ENCODE measurements at places on chromosomes 1 and 21.

GRCh38 chr1:154982341-154982740 lies 803 bp upstream of the FLAD1 start:
- DNase-seq, result no peak

GRCh38 chr1:101603726-101604125 lies 366.9 kb downstream of the S1PR1 start:
- DNase-seq, result no peak

DNA sequence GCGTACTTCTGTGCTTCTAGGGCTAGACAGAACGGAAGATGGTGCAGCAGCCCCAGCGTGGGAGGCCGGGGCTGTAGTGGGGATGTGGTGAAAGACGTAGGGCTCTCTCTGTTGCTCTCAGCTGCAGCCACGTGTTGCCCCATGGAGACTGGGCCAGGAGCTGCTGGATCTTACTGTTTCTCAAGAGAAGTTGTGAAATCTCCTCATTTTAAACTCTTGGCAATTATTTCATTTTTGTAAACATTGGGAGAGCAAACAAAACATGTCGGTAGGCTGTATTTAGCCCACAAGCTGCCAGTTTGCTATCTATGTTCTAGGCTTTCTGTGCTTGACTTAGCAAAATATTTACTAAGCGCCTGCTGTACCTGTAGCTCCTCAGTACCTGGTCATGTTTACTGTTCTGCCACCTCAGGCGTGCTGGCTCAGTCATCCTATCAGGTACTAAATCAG lies 15.9 kb upstream of the ELOA start:
- peak; percentile 68 for DNase-seq

DNA sequence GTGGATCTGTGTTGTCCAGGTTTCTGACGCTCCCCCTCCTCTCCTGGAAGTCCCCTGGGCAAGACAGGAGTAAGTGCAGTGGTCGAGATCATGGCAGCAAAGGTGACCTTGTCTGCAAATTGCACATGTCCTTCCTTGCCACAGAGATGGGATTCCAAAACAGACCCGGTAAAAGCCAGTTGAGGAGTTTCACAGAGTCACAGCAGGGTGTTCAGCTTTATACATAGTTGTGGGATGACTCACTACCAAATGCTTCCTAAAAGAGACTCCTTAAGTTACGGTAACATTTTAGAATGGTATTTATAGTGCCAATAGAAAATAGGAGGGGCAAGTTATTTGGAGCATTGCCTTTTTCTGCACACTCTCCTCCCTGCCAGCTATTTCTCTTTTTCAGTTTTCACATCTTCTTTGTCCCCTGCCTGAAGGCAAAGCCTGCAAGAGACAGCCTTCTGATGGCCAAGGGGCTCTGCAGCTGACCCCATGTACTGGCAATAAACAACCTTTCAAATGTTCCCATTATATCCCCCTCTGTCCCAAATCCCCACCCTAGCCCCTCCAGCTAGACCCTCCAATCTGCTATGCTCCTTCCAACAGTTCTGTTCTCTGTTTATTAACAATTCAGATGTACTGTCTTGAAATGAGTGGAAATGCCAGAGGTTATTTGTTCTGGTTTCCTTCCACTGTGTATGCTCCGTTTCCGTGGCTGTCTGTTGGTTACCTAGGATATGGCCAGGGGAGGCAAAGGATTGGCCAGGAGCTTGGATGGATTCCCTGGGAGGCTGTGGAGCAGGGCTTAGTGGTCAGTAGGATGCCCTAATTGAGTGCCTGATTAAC lies 115.0 kb downstream of the TGFB2 start:
- DNase-seq, result no peak

GRCh38 chr1:2443277-2444137 lies 31.1 kb upstream of the PEX10 start:
- DNase-seq, result no peak

DNA sequence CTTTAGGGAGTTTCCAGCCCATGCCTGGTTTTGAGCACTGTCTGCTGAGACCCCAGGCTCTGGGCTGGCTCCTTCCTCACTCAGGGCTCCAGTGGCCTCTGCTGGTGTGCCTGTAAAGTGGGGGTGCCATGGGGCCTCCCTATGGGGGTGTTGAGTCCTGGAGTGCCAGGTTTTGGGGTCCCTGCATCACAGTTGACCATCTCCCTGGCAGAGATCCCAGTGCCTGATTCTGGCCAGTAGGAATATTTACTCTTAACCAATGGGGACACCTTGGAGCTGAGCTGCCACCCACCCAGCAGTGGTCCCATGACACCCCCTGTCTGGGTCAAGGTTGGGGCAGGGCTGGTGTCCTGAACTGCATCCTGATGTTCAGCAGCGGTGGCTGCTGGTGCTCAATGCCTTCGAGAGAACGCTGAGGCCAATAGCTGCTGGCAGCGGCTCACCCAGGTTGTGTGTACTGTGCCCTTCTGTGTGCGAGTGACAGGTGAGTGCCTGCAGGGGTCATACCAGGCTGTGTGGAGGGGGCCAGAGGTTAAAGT lies 9.6 kb upstream of the ZNF669 start:
- DNase-seq, result no peak

DNA sequence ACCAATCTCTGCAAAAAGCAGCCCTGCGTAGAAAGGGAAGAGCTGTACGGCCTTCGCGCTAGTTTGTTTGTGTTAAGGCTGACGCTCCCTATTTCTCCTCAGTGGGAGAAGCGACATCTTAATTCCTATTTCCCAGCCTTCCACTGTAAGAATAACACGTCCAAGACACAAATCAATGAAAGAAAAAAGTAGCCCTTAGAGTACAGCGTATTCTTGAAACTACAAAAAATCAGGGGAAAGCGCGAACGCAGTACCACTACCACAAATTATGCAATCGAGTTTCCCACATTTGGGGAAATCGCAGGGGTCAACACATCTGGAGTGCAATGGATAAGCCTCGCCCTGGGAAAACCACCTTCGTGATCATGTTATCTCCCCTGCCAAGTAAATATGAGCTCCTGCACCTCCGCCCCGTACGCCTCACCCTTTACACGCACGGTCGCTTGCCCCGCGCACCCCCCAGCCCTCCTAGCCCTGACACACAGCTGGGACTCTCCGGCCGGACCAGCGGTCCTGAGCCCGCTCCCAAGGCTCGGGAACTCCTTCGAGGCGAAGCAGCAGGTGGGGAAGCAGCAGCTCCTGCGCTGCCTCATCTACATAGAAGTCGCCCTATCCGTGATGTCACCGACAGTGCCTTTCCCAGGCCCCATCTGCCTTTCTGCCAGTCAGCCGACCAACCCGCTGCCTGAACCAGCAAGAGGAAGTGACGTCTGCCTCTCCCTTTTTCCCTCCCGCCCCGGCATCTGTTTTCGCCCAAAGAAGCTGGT lies 94.7 kb downstream of the PPIAL4G start:
- DNase-seq, result peak; percentile 85

DNA sequence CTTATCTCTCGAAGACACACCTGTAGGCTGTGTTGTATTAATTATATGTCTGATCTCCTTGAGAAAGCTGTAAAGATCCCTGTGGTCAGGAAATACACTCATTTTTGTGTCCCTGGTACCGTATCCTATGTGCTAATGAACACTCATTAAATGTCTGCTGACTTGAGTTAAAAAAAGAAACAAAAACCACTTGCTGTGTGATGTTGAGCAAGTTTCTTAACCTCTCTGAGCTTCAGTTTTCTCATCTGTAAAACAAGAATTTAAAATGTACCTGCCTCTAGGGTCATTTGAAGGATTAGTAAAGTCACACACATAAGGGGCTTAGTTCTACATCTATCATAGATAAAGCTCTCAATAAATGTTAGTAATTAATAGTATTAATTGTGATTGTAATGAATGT lies 91.3 kb downstream of the VWA5B1 start:
- no peak for DNase-seq

DNA sequence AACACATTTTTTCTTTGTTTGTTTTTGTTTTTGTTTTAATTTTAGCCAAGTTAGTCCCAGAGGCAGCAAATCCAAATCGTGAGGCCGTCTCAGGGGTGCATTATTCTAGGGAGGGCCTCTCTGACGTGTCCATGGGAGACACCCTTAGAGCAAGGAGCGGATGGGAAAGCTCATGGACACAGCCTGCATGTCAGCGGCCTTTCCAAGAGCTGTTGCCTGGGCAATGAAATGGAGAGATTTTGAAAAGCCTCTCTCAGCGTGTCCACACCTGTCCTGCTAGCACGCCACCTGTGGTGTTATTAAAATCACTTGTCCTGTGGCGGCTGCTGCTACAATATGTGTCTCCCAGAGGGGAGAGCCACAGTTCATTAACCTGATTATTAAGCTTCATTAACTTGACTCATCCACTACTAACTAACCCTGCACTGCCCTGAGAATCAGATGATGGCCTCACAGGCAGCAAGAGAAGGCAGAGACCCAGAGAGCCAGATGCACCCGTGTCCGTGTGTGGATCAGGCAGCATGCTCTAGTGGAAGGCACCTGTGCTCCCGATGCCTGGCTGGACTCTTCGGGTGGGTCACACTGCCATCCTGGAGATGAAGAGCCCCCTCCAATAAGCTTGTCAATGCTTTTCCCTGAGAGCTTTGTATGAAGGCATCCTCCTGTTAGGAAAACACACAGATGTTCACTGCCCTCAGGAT lies 133.3 kb downstream of the PGBD5 start:
- no peak for DNase-seq

DNA sequence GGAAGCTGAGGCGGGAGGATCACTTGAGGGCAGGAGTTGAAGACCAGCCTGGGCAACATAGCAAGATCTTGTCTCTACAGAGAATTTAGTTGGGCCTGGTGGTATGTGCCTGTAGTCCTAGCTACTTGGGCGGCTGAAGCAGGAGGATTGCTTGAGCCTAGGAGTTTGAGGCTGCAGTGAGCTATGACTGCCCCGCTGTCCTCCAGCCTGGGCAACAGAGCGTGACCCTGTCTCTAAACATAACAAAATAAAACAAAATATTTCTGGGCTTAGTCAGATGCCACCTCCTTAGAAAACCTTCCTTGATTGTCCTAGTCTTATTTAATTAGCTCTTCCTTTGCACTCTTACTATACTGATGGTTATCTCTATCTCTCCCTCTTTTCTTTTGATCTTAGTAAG lies 8.5 kb downstream of the TGFB2 start:
- no peak for DNase-seq

DNA sequence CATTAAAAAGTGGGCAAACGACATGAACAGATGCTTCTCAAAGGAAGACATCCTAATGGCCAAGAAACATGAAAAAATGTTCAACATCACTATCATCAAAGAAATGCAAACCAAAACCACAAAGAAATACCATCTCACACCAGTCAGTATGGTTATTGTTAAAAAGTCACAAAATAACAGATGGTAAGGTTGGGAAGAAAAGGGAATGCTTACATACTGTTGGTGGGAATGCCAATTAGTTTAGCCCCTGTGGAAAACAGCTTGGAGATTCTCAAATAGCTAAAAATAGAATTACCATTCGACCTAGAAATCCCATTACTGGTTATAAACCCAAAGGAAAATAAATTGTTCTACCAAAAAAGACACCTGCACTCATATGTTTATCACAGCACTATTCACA lies 369.4 kb downstream of the KCNH1 start:
- no peak for DNase-seq

- DNase-seq, result no peak
Observed at GRCh38 chr1:214476986-214477870, 74.2 kb downstream of the PTPN14 start.

- no peak for DNase-seq
Observed at GRCh38 chr1:168966636-168967035, 139.9 kb upstream of the ATP1B1 start.
